Left hindlimb (tissue), 1 donor: ENCODE measurements at places on chromosomes 12 and 14.

GRCh38 chr14:81455390-81455789 is 55.3 kb upstream of the STON2 start:
- DNase-seq: no peak

GRCh38 chr14:24435998-24436354 is 6.2 kb downstream of the KHNYN start:
- DNase-seq: no peak

DNA sequence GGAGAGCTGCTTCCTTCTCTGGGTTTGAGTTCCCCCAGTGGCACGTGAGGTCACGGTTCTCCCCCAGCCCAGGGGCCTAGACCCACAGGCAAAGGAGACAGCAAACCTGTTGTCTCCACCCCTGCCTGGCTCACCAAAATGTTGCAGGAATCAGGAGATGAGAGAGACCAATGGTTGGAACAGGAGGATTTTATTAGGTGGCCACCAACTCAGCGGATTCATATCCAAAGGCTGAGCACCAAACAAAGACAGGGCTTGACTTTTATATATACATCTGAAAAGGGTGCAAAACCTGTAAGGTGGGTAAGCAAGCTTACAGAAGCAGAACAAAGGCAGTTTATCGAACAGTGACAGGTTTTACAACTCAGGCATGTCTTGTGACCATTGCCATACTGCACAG is 9.2 kb upstream of the ADAM21 start:
- no peak for DNase-seq

GRCh38 chr12:53065470-53065869 is 13.7 kb downstream of the SPRYD3 start:
- DNase-seq: peak; percentile 37

- no peak for DNase-seq
These were observed 13.6 kb downstream of the EML1 start for GRCh38 chr14:99806836-99807235.

GRCh38 chr12:98678236-98678945 is 33.3 kb downstream of the APAF1 start:
- DNase-seq: no peak

DNA sequence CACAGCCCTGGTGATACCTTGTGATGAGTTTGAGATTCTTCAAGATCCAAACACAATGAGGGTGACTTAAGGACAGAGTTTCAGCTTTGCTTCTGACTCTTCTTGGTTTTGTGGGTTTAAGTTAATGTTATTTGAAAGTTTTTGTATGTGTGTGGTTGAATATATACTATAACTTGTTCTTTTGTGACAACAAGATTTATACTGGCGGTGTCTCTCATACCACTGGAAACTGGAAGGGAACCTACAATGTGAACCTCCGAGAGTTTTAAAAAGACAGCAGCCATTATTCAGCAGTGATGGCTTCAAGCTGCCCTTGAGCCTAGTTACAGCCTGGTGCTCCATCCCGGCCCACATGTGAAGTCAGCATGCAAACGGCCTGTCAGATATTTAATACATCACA is 87.9 kb upstream of the IGF1 start:
- DNase-seq: no peak

DNA sequence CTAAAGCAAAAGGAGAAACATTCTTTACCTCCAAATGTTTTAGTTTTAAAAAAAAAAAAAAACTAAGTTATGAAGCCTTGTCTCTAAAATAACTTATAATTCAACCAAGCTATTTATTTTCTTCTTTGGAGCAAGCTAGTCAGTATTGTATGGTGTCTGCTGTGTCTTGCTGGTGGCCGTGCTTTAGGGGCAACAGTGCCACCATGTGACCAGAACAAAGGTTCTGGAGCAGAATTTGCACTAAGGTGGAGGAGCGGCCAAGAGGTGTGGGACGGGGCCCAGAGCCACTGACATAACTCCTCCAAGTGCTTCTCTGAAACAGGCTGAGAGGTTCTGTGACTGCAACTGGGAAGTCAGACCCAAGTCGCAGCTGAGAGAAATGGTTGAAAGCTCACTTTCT is 4.5 kb downstream of the FICD start:
- no peak for DNase-seq

- no peak for DNase-seq
These were observed 64.8 kb downstream of the PPFIBP1 start for GRCh38 chr12:27588776-27589175.

DNA sequence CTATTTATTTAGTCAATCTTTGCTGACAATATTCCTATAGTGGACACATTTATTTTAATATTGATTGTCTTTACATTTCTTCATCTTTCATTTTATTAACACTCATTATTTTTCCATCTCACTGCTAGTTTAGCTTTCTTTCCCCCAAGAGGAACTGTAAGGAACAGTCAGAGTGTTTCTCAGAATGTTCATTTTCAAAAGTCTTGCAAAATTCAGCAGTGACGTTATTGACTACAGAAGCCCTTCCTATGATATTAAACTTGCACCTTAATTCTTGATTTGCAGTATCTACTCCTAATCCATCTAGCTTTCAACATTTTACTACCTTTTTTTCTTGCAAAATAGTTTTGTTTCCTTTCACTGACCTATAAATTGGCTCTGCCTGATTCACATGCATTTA is 13.0 kb downstream of the CLEC2B start:
- DNase-seq: no peak

DNA sequence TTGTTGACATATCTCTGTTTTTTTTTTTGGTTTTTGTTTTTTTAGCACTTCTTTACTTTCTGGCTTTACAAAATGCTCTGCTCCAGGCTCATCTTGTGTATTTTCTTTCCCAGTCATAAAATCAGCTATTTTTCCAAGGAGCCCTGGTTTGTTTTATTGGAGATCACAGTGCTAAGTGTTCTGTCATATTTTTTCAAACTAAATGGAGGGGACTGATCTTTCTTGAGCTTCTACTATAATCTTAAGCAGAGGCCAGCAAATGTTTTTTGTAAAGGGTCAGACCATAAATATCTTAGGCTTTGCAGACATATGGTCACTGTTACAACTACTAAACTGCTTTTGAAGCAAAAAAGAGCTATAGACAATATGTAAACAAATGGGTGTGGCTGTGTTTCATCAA is 30.6 kb upstream of the LIN7A start:
- DNase-seq: no peak

DNA sequence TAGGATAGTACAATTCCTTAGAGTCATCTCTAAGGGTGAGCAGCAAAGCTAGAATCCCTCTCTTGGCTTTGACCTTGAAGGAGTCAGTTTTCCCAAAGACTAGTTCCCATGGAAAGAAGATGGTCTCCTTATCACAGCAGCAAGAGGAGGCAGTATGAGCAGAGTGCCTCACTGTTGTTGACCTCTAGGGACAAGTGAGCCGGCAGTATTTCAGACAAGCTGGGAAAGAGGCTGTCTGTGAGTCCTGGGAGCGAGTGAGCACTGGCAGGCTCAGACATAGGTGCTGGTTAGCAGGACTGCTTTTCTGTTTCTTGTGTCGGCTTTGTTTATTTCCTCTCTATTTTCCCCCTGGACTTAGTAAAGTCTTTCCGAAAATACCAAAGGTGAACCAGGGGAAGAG is 60.7 kb downstream of the NTF3 start:
- DNase-seq: no peak

- no peak for DNase-seq
These were observed 22.5 kb downstream of the MRPS35 start for GRCh38 chr12:27733052-27733656.

- no peak for DNase-seq
These were observed 308.2 kb upstream of the FBXO33 start for GRCh38 chr14:39740454-39740853.

- no peak for DNase-seq
These were observed 880.9 kb downstream of the NRXN3 start for GRCh38 chr14:79050787-79051727.

- no peak for DNase-seq
These were observed 2.8 kb downstream of the GABARAPL1 start for GRCh38 chr12:10215436-10215835.

GRCh38 chr12:68422956-68423574 is 90.9 kb upstream of the MDM1 start:
- no peak for DNase-seq

DNA sequence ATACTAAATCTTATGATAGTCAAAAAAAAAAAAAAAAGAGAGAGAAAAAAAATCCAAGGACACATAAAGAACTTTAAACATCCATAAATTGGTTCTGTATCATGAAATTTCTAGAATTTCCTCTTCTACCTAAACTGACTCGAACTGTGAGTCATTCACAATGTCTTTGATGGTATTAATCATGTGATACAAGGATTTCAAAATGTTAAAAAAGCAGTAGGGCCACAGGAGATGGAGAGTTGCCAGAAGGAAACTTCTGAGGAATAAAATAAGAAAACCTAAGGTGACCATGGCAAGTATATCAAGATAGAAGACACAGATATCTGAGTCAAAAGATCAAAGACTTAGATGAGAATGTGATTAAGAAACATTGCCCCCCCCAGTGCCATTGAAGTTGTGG is 1320.9 kb upstream of the FLRT2 start:
- DNase-seq: no peak

DNA sequence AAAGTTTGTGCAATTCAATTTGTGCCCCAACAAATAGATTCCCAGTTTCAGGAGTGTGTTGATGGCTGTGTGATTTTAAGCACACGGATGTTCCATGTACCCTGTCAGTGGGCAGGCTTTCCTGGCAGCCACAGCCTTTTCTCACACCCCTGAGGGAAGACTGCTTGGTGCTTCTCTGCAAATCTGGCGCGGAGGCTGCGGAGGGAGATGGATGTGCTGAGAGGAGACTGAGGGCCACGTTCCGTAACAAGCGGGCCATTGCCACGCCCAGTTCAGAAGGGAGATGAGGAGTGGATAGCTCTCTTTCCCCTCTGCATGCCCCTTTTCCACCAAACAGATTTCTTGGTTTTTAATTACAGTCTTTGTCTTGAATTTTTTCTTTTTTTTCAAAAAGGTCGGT is 89.1 kb downstream of the BEGAIN start:
- DNase-seq: no peak

GRCh38 chr14:61467296-61467695 is 145.9 kb downstream of the PRKCH start:
- no peak for DNase-seq

- DNase-seq: no peak
These were observed 550.7 kb downstream of the SLC6A15 start for GRCh38 chr12:84361651-84362551.

DNA sequence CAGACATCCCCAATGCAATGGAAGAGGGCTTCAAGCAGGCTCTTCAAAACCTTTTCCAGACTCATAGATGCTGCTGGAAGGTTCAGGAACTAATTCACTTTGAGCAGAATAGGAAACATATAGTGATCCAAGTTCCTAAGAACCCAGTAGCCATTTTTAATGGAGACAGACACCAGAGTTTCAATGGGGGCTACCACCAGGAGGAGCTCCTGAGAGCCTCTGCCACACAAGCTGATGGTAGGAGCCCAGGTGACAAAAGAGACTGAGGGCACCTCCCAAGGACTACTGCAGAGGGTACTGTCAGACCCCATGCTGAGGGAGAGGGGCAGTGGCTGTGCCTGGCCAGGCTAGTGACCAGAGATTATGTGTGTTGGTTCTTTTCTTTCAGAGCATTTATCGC is 45.9 kb downstream of the IFNG start:
- no peak for DNase-seq

DNA sequence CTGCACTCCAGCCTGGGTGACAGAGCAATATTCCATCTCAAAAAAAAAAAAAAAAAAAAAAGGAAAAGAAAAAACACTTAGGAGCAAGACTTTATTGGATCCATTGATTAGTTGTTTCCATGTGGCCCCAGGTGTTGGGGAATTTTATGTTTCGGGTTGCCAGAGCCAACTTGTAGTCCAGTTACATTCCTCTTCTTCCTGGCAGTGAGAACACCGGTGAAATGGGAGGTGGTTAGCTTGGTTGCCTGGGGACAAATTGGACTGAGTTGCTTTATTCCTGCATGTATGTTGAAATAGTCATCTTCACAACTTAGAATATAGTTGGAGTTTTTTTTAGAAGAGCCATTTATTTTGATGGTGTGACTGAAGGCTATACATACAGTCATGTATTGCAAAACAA is 12.6 kb downstream of the RCOR1 start:
- no peak for DNase-seq

DNA sequence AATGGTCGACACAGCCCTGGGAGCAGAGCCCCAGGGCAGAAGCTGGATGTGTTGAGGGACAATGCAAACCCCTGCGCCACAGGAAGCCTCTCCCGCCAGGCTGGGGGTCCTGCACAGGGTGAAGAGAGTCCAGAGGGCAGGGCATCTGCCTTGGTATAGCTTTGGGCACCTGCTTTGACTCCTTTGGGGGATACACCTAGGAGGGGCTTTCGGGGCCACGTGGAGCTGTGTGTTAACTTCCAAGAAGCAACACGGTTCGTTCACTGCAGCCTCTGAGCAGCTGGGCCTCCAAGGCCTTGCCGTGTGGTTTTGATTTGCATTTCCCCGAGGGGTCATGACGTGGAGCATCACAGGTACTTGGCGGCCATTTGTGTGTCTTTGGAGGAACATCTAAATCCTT is 5.8 kb upstream of the PUS1 start:
- peak; percentile 32 for DNase-seq

GRCh38 chr14:66380143-66380542 is 106.0 kb upstream of the CCDC196 start:
- DNase-seq: peak; percentile 46

DNA sequence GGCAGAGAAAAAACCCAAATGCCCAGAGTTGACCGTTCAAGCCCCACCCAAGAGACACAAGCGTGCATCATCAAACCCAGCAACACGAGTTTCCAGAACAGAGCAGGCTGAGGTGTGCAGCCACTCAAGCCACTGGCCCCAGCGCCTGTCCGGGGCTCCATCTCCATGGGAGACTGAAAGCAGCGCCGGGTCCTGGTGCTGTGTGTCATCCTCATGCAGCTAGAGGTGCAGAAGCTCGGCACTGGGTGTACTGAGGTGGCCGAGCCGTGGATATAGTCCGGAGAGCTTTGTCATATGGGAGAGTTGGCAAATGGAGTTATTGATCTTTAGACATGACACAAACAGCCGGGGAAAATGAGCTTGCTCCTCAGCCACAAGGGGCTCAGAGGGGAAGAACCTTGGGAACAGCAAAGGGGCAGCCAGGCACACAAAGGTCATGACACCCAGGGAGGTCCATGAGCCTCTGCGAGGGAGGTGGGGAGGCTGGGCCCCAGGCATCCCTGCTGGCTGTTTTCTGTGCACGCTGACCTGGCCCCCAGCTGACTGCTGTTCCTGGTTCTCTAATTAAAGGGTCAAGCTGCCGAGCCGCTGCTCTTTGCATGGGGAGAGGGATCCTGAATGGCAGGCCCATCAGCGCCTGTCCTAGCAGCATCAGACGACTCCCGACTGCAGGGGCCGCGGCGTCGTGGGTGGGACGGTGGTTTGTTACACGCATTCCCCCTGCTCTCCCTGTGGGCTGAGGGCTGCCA is 145.4 kb upstream of the SFSWAP start:
- no peak for DNase-seq

- no peak for DNase-seq
These were observed 4.7 kb upstream of the IPO8 start for GRCh38 chr12:30700216-30700900.

GRCh38 chr14:71931492-71932228 is 569 bp upstream of the RGS6 start:
- peak; percentile 32 for DNase-seq

DNA sequence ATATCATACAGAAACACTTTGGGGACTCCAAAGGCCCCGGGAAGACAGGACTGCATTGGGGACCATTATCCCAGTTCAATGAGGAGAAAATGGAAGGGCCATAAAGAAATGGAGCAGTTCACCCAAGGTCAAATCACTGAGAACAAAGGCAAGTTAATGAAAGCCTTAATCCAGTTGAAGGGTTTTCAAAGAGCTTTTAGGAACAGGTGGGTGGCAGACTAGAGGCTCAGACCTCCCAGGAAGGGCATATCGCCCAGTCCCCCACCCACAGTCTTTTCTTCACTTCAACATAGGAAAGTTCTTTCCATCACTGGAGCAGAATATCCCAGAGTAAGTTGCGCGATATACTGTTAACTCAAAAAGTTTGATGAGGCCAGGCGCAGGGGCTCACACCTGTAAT is 136.1 kb upstream of the CCND2 start:
- DNase-seq: no peak
